ENCODE measurements at places on chromosomes 2 and 18. TPM values are rescaled to one million over a fixed set of nuclear protein-coding genes. Genes with fewer than 3 reads are reported as not detected.

GRCh38 chr18:10727477-10727876 is 201.7 kb downstream of the NAPG start:
- no peak for DNase-seq

DNA sequence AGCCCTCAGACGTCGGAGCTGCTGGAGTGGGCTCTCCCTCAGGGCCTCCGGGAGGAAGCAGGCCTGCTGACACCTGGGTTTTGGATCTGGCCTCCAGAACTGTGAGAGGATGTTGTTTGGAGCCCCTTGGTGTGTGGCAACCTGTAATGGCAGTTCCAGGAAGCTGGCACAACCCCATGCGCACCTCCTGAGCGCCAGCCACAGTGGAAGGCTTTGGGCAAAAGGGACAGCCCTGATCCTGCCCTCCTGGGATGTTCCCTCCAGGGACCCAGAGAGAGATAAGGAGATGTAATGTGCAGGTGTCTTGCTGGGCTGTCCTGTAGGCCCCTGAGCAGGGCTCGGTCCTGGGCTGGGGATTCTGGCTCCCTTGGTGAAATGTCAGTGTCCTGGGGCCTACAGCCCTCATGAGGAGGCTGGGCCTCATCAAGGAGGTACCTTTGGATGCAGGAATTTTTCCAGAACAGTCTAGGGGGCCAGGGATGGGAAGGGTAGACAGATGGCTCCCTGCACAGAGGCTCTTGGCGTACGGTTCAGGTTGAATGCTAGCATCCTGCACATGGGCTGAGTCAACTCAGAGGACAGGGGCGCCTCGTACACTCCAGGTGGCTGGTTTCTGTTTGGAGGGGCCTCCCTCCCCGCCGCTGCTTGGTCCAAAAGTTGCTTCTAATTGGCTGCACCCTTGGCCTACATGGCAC is 61.1 kb downstream of the ASB1 start:
- no peak for DNase-seq

- DNase-seq: no peak
Measured at GRCh38 chr2:8720741-8721140, 38.9 kb downstream of the ID2 start.

DNA sequence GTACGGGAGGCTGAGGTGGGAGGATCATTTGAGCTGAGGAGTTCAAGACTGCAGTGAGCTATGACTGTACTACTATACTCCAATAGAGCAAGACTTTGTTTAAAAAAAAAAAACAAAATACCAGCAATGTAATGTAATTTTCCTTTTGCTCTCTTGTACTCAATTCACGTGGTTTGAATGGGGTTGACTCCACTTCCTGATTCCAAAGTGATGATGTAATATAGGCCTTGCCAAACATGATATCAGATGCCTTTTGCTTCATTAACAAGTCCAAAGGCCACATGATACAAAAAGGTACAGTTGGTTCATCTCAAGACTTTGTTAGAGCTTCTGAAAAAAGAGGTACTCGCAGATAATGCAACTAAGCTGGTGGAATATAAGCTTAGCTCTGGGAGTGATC is 321.8 kb downstream of the ZEB2 start:
- no peak for DNase-seq

DNA sequence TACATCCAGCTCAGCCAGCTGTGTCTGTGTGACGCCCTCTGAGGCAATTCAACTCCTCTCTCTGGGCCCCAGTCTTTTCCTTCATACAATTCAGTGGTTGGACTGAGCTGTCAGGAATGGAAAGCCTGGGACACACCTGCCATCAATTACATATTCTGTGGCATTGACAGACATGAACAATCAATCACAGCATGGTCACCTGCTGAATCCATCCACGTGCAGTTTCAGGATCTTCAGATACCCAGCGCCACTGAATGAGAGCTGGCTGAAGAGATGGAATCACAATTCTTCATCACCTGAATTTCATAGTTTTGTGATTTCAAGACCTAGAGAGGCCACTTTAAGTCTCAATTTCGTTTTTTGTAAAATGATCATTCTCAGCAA is 5.1 kb downstream of the ADRA2B start:
- DNase-seq: no peak

The LONRF2 gene
- 2.5 TPM for total RNA-seq

GRCh38 chr2:184444217-184444616 is 154.1 kb upstream of the ZNF804A start:
- no peak for DNase-seq

GRCh38 chr18:44748582-44748981 is 67.9 kb downstream of the SETBP1 start:
- DNase-seq: no peak

The HNMT gene
- 28.5 TPM for total RNA-seq

Measured in suprapubic skin (tissue), 4 donors.